ENCODE measurements at places on chromosomes 2 and 18. TPM values are rescaled to one million over a fixed set of nuclear protein-coding genes. Genes with fewer than 3 reads are reported as not detected.

DNA sequence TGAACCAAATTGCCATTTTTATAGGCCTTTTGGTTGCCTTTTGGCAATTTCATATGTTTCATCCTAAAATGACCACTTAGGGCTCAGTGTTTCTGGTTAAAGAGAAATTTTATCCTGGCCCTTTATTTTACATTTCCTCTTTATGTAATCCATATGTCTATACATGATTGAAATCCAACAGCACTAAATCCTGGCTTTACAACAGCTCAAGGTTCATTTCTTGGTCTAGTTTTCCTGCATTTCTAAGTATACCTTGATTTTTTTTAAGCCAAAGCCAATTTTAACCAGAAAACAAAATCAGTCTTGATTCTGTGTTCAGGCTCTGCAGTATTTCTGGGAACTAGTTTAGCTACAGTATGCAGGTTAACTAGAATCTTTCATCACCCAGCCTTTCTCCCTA lies 11.7 kb downstream of the FZD5 start:
- no peak for DNase-seq

The CD28 gene
- total RNA-seq = 0.10 TPM

The TSPYL6 gene
- not detected for total RNA-seq

- DNase-seq = no peak
These were observed 273.1 kb upstream of the SLC8A1 start for GRCh38 chr2:40725040-40725439.

Measured in MG63 (cell line).